ENCODE measurements at places on chromosomes 7 and 10. TPM values are rescaled to one million over a fixed set of nuclear protein-coding genes. Genes with fewer than 3 reads are reported as not detected.

RAB19 gene
- not detected for total RNA-seq

PNLIPRP2 gene
- not detected for total RNA-seq

PLXNA4 gene
- total RNA-seq = 3.6 TPM

SORCS1 gene
- total RNA-seq = not detected

PAX4 gene
- total RNA-seq = not detected

NRG3 gene
- not detected for total RNA-seq

CADPS2 gene
- 29.1 TPM for total RNA-seq

SPDYE16 gene
- 0.33 TPM for total RNA-seq

PTF1A gene
- total RNA-seq = not detected

PRKAR2B gene
- 5.8 TPM for total RNA-seq

DRGX gene
- not detected for total RNA-seq

CCNY gene
- total RNA-seq = 52.4 TPM

ARL4A gene
- total RNA-seq = 32.7 TPM

PPP1R9A gene
- 1.7 TPM for total RNA-seq

CDC14C gene
- total RNA-seq = 0.17 TPM

BUD31 gene
- 101 TPM for total RNA-seq

PRKG1 gene
- 50.4 TPM for total RNA-seq

C10orf67 gene
- total RNA-seq = 0.44 TPM

SEMA3A gene
- 117 TPM for total RNA-seq

VIPR2 gene
- total RNA-seq = under 0.01 TPM

TBXAS1 gene
- 1.2 TPM for total RNA-seq

CTNNA3 gene
- not detected for total RNA-seq

CUBN gene
- 3.3 TPM for total RNA-seq

GBX1 gene
- not detected for total RNA-seq

KIAA1549 gene
- total RNA-seq = 0.99 TPM

SPDYE18 gene
- total RNA-seq = not detected

GPR22 gene
- total RNA-seq = not detected

STEAP1B gene
- 25.9 TPM for total RNA-seq

EPHB6 gene
- 8.8 TPM for total RNA-seq

DPY19L1 gene
- 29.4 TPM for total RNA-seq

KLF14 gene
- total RNA-seq = under 0.01 TPM

INHBA gene
- 8.1 TPM for total RNA-seq

BCL7B gene
- 20.2 TPM for total RNA-seq

PVRIG gene
- not detected for total RNA-seq

C10orf105 gene
- total RNA-seq = not detected

SAP25 gene
- not detected for total RNA-seq

PDE1C gene
- total RNA-seq = 0.50 TPM

BMPR1A gene
- total RNA-seq = 68.1 TPM

CCL24 gene
- not detected for total RNA-seq

C10orf143 gene
- 0.87 TPM for total RNA-seq

CPN1 gene
- not detected for total RNA-seq

PAXIP1 gene
- total RNA-seq = 8.8 TPM

EPHA1 gene
- total RNA-seq = under 0.01 TPM

CARD11 gene
- total RNA-seq = not detected

VSTM4 gene
- total RNA-seq = 8.7 TPM

CTAGE8 gene
- not detected for total RNA-seq

TMEM270 gene
- total RNA-seq = not detected

SHOC2 gene
- total RNA-seq = 57.6 TPM

MAPK8 gene
- total RNA-seq = 44.2 TPM

PDSS1 gene
- total RNA-seq = 3.1 TPM

FAM241B gene
- 0.29 TPM for total RNA-seq

BLNK gene
- not detected for total RNA-seq

UBE2D1 gene
- total RNA-seq = 11.3 TPM

ANLN gene
- 15.7 TPM for total RNA-seq

All from smooth muscle cell of trachea (primary cell).